ENCODE measurements at places on chromosomes 4 and X.

DNA sequence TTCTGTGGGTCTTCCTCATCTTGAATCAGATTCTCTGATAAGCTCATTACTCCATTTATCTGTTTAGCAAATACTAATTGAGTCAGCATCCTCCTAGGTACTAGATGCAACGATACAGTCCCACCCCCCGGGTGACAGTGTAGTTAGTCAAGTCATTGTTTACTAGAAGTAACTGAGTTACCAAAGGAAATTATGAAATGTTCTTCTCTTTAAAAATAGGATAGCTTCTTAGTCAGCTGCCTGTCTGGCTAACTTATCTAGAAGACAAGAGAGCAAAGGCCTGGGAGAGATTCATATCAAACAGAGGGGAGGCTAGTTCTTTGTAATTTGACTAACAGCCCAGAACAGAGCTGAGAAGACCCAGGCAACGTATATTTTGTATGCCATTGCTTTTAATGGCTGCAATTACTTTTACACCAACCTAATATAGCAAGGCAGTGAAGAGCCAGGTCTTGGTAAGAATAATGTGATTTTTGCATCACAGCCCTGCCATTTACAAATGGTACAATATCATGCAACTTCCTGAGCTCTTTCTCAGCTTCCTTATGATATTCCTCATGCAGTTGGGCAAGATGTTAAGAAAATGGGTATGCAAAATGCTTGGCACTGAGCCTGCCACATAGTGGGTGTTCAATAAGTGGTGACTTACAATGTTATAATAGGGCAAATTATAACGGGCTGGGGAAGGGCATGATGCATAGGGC is 149.9 kb downstream of the CHIC2 start:
- DNase-seq = peak; percentile 85

DNA sequence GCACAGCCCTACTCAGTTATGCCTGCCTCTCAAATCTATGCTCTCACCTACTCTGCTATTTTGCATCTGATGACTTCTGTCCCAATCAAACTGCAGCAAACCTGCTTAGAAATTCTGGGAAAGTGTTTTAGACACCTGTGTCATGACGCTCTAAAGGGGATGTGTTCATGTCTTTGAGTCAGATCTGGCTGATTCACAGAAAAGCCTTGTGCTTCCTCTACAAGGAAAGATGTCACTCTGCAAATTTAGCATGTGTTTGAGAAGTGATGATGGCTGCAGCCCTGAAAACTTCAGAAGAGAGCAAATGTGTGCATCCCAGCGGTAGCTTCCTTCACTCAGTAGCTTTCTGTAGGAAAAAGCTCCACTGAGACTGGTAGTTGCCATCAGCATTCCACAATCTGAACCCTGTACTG is 235.4 kb downstream of the MGST2 start:
- DNase-seq = peak; percentile 15

- no peak for DNase-seq
Measured at GRCh38 chrX:126237524-126237923, 71.4 kb upstream of the DCAF12L2 start.

- DNase-seq = no peak
Measured at GRCh38 chr4:98480535-98480934, 177.9 kb downstream of the TSPAN5 start.

DNA sequence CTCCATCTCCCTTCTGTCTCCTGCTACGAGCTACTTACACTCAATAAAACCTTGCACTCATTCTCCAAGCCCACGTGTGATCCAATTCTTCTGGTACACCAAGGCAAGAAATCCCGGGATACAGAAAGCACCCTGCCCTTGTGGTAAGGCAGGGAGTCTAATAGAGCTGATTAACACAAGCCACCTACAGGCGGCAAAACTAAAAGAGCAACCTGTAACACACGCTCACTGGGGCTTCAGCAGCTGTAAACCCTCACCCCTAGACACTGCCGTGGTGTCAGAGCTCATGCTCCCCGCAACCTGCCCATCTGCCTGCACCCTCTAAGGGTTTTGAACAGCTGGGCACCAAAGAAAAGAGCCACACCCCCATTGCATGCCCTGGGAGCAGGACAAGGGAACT is 755.4 kb upstream of the HTR2C start:
- peak; percentile 1 for DNase-seq

- DNase-seq = no peak
Measured at GRCh38 chr4:28890949-28891775, 1829.0 kb upstream of the PCDH7 start.

GRCh38 chrX:149950681-149951080 is 12.4 kb upstream of the EOLA2 start:
- peak; percentile 38 for DNase-seq

DNA sequence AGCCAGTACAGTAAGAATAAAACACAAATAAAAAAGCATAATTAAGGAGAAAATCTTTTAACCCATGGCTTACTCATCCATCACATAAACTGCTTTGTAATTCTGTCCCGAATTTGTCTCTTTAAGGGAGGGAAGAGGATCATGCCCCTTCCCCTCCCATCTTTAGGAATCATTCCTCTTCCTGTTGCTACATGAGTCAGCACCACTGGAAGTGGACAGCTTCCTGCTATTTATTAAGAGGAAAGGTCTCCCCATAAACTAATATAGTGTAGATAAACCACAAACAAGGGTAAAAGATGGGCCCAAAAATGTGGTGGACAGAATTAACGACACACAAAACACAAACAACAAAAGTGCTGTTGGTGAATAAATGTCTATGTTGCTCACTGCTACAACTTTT is 75.8 kb downstream of the PPP3CA start:
- DNase-seq = peak; percentile 58

GRCh38 chr4:125370478-125370877 is 55.7 kb downstream of the FAT4 start:
- no peak for DNase-seq

DNA sequence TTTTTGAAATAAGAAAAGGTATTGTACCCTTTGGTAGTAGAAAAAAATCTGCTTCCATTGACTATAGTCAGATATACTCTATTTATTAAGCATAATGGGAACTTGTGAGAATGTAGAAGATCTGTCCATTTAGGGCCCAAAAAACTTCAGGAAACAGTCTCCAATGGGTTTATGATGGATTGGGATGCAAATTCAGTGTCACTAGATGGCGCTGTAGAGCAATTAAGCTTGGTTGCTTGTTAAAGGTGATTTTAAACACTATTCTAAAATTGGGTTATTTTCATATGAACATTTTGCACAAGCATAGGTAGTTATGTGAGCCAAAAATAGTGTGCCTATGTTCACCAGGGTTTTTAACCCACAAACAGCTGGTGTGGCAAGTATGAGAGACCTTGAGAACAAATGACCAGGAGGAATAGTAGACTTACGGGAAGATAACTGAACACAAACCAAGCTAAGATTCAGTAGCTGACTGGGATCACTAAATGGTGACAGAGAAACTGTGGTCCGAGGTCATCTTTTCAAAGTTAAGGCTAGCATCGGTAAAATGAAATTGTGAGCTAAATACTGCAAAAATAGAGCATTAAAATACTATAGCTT is 80.3 kb upstream of the LSM6 start:
- peak; percentile 31 for DNase-seq

DNA sequence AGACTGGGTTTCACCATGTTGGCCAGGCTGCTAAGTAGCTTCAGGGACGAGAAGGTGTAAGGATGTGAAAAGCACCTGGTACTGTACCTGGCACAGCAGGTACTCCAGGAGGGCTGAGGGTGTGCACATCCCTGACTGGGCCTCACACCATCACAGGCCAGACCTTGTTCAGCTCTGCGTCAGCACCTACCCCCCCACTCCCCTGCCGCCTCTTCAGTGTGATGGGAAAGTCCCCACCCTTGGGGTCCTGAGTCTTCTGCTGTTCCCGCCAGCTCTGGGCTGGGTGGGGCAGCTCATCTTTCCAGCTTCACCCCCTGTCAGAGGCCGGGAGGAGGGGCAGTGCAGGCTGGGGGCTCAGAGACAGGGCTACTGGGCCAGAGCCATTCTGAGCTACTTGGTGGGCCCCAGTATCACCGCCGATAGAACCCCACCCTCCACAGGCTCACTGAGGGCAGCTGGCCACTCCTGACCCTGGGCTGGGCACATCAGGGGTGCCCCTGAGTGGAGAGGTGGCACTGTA is 6.7 kb upstream of the SH3BP2 start:
- DNase-seq = no peak

DNA sequence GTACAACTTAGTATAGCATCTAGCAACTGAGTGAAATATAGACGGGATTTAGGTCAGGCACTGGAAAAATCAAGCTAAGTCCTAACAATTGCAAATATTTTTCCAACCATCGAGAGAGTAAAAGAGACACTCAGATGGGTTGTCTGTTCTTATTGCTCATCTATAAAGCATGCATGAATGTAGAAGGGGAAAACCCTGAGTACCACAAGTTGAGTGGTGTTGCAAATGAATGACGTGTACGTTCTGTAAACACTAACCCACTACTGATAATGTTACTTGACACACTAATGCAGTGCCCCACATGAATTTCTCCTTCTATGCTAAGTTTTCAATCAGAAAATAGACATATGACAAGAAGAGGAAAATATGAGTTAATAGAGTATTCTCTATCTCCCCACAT is 211.2 kb downstream of the COX18 start:
- peak; percentile 81 for DNase-seq

- DNase-seq = peak; percentile 82
Measured at GRCh38 chrX:14922437-14922836, 49.2 kb downstream of the MOSPD2 start.

- no peak for DNase-seq
Measured at GRCh38 chr4:128721896-128722295, 87.6 kb upstream of the JADE1 start.

DNA sequence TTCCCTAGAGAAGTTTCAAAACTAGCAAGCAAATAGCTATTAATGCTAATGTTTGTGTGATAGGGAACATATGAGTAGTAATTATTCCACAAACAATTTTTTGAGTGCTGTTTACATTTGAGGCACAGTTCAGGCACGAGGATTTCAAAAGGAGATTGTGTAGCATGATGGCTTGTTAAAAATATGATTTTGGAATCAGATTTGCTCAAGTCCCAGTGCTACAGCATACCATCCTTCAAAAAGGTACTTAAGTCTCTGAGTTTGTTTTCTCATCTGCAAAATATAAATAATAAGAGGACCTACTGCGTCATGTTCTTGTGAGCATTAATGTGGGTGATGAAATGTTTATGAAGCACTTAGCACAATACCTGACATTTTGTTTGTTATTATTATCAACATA is 11.3 kb downstream of the TLR8 start:
- no peak for DNase-seq

GRCh38 chr4:162116095-162116779 is 47.6 kb downstream of the FSTL5 start:
- DNase-seq = no peak

- no peak for DNase-seq
Measured at GRCh38 chr4:105139646-105140045, 7.0 kb upstream of the TET2 start.

Measured in HT1080 (cell line).